ENCODE measurements at places on chromosomes 4 and X.

DNA sequence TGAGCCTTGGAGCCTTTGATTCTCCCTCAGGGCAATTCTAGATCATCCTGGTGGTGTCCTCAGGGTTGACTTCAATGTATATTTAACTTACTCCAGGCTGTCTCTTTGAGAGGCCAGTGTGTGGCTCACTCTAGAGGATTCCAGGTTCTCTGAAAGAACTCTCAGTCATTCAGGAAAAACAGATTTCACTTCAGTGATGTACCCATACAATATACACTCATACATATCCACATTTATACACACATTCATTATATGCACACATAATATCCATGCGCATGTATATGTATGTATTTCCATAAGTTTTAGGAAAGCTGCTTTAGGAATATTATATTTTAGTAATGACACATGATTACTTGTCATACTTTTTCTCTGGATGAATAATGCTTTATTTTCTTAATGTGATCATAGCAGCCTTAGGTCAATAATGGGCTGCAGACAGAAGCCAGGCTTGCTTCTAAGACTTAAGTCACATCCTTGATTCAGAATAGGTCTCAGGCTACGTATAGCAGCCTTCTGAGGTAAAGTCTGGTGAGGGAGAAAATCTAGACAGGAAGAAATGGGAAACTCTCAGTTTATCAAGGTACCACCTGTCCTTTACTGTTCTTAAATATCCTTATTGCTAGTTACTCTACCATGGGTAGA is 397.0 kb downstream of the GPAT3 start:
- DNase-seq = no peak

DNA sequence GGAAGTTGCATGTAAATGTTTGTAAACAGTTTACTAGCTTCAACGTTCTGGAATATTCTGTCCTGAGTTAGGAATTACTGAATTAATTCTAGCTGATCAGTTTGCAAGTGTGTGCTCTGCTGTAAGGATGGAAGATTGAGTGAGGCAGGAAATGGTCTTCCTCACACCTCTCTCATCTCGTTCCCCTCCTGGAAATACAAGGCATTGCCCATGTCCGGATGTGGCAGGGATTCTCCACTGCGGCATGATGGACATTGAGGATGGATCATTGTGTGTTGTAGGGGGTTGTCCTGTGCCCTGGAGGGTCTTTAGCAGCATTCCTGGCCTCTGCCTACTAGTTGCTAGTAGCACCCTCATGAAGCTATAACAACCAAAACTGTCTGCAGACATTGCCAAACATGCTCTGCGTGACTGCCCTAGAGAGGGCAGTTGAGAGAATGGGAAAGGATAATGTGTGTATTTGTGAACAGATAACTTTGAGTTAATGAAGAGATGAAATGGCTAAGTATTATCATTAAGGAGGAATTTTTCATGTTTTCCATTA is 12.6 kb downstream of the CA5B start:
- DNase-seq = no peak

GRCh38 chr4:801436-802124 is 24.3 kb downstream of the CPLX1 start:
- no peak for DNase-seq

DNA sequence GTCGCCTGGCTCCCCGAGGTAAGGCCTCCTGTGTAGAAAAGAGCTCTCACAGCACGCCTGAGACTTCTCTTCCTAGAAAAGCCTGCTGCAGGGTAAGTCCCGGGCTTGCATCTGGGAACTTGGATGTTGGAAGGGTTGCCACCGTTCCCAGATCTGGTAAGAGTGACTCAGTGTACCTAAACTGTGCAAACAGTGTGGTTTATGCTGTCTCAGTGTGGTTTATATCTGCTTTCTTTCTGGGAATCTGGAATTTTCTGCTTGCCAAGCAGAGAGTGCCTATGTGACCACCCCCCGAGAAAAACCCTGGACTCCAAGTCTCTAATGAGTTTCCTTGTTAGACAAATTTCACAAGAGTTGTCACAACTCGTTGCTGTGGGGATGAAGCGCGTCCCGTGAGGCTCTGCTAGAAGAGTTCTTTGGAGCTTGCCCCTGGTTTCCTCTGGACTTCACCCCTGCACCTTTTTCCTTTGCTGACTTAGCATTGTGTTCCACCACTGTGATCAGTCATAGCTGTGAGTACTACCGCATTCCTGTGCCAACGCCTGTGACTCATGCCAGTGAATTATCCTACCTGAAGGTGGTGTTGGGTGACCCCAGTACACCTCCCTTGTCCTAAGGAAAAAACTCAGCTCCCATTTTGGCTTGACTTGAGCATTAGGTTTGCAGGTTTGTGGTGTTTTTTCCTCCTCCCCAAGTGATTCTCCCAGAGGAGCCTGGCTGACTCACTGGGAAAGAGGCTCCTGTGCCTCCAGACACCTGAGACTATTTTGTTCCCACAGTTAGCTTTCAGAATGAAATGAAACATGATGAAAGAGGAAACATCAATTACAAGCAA is 14.5 kb downstream of the SLC2A9 start:
- peak; percentile 22 for DNase-seq

- DNase-seq = no peak
These were observed 1742.8 kb downstream of the PCDH7 start for GRCh38 chr4:32462944-32463343.

GRCh38 chrX:2500091-2500802 is 529 bp downstream of the DHRSX start:
- no peak for DNase-seq

DNA sequence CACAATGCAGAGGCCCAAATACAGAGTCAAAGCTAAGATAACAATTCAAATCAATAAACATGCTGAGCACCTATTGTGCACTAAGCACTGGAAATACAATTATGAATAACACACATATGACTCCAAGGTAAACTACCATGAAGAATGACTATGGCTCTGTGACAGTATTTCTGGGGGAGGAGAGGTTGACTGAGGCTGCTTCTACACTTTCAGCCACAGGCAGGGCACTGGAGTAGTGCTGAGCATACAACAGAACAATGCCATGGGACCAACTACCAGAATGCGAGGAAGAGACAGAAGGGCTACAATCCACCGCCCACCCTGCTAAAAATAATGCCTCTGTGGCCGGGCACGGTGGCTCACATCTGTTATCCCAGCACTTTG is 13.7 kb downstream of the TEC start:
- DNase-seq = no peak

DNA sequence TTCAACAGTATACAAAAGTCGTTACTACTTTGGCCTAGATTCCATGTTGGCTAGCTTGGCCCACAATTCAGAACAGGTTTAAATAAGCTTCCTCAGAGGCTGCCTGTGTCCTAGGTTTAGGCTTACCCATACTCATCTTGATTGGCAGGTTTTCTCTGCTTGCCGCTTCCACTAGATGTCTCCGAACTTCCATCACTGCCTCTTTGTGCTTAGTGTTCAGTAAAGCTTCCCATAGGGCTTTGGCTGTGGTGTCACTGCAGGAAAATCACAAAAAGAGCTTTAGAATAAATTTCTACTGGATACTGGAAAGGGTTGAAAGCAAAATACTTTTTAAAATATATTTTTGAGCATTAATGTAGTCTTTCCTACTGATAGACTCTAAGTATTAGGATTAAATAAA is 52.4 kb downstream of the SCFD2 start:
- no peak for DNase-seq

- DNase-seq = no peak
These were observed 19.8 kb upstream of the TMLHE start for GRCh38 chrX:155632431-155633100.

DNA sequence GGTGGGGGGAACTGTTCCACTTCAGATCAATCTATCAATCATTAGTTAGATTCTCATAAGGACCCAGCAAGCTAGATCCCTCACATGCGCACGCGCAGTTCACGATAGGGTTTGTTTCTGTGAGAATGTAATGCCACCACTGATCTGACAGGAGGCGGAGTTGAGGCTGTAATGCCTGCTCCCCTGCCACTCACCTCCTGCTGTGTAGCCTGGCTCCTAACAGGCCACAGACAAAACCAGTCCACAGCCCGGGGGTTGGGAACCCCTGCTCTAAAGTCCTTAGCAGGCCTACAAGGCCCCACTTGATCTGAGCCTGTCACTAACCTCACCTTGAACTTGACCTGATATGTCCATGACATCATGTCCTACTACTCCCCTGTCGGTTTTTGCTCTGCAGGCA is 30.3 kb downstream of the ARL9 start:
- DNase-seq = no peak

DNA sequence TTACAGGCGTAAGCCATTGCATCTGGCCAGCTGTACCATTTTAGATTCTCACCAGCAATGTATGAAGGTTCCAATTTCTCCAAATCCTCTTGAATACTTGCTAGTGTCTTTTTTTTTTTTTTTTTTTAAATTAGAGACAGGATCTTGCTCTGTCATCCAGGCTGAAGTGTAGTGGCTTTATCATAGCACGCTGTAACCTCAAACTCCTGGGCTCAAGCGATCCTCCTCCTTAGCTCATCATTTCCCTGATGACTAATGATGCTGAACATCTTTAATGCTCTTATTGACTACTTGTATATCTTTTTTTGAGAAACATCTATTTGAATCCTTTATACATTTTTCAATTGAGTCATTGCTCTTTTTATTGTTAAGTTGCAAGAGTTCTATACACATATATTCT is 40.3 kb downstream of the HDAC8 start:
- DNase-seq = no peak

DNA sequence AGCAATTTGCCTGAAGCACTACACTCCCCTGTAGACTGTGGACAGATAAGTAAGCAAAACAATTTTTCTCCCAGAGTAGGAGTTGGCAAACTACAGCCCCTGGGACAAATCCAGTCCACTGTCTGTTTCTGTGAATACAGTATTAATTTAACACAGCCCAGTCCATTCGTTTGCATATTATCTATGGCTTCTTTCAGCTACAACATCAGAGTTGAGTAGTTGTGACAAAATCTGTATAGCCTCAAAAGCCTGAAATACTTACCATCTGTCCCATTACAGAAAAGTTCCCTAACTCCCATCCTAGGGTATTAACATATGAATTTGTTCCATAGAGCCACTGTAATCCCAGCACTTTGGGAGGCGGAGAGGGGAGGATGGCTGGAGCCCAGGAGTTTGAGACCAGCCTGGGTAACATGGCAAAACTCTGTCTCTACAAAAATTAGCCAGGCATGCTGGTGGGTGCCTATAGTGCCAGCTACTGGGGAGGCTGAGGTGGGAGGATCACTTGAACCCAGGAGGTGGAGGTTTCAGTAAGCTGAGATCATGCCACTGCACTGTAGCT is 53.0 kb downstream of the AMELX start:
- DNase-seq = no peak

DNA sequence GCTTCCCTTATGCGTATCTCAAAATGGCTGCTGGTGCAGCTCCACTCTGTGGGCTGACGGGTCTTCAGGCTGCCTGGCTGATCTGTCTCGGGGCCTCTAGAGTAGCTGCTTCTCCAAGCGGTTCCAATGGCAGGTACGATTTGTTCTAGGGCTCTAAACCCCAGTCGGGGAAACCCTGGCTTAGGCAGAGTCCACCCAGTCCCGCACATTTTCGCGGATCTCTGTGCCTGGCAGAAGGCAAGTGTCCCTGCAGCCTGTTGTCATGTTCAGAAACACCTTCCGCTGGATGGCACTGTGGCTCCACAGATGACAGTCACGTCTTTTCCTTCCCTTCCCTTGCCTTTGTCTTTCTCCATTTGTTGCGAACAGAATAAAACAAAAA is 54.4 kb downstream of the NBDY start:
- DNase-seq = peak; percentile 55

DNA sequence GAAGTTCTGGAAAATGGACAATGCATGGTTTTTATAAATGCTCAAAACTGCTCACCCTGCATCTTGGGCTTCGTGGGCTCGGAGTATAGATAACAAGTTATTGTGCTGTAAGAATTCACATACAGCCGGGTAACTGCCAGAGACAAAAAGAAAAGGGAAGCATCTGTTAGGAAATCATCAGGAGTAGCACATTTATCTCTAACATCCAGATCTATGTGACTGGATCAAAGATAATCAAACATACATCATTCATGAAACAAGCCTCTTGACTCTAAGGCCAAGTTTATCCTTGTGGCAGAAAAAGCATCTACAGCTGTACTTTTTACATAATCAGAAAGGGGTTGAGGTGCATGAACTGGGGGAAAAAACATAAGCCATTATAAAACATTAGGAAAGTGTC is 264.2 kb downstream of the PPP3CA start:
- DNase-seq = no peak

GRCh38 chrX:100649550-100650356 is 5.8 kb downstream of the SRPX2 start:
- DNase-seq = peak; percentile 59

GRCh38 chr4:121697564-121697963 is 784 bp upstream of the ANXA5 start:
- DNase-seq = no peak

DNA sequence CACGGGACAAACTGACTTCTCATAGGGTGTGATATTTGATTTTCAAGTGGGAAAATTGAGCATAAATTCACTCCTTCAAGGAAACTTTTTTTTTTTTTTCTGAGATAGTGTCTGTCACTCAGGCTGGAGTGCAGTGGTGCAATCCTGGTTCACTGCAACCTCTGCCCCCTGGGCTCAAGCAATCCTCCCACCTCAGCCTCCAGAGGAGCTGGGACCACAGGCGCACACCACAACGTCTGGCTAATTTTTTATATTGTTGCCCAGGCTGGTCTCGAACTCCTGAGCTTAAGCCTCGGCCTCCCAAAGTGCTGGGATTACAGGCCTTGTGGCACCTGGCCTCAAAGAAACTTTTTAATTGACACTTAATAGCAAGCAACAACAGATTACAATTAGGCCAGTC is 13.8 kb downstream of the CLDN34 start:
- DNase-seq = no peak

GRCh38 chr4:55183926-55184599 is 58.7 kb upstream of the KDR start:
- peak; percentile 87 for DNase-seq

DNA sequence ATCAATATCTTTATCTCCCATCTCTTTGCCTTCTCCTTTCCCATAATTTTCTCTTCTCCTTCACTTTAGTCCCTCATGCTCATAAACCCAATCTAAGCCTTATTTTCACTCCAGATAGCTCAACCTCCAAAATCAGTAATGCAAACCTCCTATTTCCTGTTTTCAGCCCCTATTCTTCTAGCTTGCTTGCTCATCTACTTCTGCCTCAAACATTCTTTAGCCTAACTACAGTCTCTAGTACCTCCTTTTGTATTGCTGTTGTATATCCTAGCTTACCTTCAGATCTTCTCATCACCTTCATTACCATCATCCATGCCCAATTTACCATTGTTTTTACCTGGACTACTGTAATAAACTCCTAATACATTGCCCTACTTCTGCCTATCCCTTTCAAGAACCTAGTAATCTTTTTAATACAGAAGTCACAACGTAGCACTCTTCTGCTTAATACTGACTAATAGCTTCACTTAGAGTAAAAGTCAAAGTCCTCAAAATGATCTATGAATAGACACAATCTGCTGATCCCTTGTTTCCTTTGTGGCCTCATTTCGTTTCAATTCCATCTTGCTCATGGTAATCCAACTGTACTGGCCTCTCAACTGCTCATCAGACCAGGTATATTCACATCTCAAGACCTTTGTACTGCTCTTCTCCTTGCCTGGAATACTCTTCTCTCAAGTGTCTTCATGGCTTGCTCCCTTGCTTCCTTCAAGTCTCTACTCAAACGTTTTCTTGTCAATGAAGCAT is 123.4 kb downstream of the FAM13A start:
- no peak for DNase-seq

All from astrocyte of the cerebellum (primary cell).